ENCODE measurements at places on chromosomes 4 and X. TPM values are rescaled to one million over a fixed set of nuclear protein-coding genes. Genes with fewer than 3 reads are reported as not detected.

GYPA gene
- total RNA-seq = not detected

KLB gene
- total RNA-seq = 0.07 TPM

PNMA3 gene
- 0.13 TPM for total RNA-seq

ZBTB49 gene
- 3.3 TPM for total RNA-seq

NPNT gene
- not detected for total RNA-seq

GLRB gene
- total RNA-seq = 16.7 TPM

FGA gene
- total RNA-seq = not detected

RS1 gene
- total RNA-seq = not detected

GPR82 gene
- total RNA-seq = not detected

ERVMER34-1 gene
- not detected for total RNA-seq

RASSF6 gene
- total RNA-seq = 0.03 TPM

CXCL11 gene
- not detected for total RNA-seq

SERPINA7 gene
- not detected for total RNA-seq

ADGRG2 gene
- 0.07 TPM for total RNA-seq

ZNF185 gene
- total RNA-seq = 10.7 TPM

MSX1 gene
- total RNA-seq = 1.3 TPM

LGI2 gene
- total RNA-seq = 0.23 TPM

GALNTL6 gene
- total RNA-seq = not detected

UGT2A1 gene
- total RNA-seq = not detected

NAP1L2 gene
- total RNA-seq = 1.3 TPM

DIPK2B gene
- total RNA-seq = under 0.01 TPM

Data from smooth muscle cell of the pulmonary artery (primary cell).